ENCODE measurements at places on chromosomes 16 and 17. TPM values are rescaled to one million over a fixed set of nuclear protein-coding genes. Genes with fewer than 3 reads are reported as not detected.
A peak's percentile ranks its signal among the peaks of the same experiment; 100 is the strongest.

GRCh38 chr17:44636562-44636961 is 19.7 kb upstream of the MEIOC start:
- no peak for DNase-seq

DNA sequence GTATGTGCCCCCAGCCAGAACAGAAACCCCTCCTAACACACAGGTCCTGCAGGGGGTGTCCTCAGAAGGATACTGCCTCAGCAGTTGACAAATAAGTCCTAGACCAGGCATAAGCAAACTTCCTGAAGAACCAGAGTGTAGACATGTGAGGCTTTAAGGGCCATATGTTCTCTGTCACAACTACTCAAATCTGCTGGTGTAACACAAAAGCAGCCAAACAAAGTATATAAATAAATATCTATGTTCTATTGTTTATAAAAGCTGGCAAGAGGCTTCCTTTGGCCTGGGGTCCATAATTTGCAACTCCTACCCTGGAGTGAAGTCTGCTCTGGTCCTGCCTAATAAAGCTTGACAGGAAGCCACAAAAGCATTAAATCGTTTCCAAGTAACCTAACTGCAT is 9.9 kb downstream of the FAM83G start:
- DNase-seq = no peak

DNA sequence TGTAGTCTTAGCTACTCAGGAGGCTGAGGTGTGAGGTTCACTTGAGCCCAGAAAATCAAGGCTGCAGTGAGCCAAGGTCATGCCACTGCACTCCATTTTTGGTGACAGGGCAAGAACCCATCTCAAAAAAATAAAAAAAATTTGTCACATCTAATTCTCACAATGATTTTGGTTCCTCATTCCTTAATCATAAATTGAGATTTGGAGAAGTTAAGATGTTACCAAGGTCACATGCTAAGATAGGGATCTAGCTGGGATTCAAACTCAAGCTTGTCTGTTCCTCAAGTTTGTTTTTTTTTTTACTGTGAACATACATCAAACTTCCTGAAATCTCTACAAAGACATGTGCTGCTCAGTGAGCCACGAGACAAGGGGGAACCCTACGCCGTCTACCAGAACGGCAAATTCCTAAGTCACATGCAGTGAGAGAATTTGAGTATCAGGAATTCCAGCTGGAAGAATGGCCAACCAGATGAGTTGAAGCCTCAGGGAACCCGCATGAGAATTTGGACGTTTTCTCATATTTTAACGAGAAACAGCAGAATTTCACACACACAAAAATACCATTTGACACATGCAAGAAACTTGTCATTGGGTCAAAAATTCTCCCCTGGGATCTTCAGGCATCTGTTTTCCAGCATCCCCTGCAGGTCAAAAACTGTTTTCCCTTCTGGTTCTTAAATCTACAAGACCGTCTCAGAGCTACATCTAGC is 414.1 kb upstream of the GOT2 start:
- no peak for DNase-seq

DNA sequence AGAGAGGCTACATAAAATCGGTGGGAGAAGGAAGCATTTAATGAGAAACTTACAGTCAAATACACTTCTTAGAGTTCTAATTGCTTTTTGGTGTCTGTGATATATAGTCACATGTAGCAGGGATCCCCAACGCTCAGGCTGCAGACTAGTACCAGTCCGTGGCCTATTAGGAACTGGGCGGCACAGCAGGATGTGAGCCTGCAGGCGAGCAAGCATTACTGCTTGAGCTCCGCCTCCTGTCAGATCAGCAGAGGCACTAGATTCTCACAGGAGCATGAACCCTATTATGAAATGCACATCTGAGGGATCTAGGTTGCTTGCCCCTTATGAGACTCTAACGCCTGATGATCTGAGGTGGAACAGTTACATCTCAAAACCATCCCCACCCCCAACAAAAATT is 158.5 kb downstream of the TANC2 start:
- DNase-seq = no peak

DNA sequence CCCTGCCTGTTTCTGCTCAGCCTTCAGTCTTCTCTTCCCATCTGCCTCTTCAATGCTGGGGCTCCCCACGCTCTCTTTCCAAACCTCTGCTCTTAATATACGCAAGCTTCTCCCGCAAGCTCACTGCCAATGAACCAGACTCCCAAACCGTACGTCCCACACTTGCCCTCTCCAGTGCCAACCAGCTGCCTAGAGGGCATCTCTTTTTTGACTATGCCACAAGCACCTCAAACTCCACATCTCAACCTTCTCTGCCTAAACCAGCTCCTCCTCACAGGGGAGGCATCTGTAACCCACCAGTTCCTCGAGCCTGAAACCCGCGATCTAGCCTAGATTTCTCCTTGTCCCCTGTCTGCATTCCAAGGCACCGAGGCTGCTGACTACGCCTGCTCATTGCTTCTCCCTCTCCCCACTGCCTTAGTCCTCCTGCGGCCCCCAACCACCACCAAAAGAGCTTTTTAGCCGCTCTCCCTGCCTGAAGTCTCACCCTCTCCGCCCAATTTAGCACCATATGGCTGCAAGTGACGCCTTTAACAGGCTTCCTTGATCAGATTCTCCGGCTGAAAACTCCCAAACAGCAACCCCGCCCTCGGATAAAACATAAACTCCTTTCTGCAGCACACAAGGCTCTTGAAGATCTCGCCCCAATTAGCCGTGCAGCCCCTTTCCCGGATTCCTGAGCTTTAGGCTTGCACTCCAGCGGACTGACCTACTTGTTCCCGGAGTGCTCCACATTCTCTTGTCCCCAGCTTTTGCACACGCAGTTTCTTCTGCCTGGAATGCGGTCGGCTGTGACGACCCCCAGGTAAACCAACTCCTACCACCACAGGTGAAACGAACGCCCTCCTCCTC is 1.5 kb downstream of the GGA2 start:
- DNase-seq = no peak

DNA sequence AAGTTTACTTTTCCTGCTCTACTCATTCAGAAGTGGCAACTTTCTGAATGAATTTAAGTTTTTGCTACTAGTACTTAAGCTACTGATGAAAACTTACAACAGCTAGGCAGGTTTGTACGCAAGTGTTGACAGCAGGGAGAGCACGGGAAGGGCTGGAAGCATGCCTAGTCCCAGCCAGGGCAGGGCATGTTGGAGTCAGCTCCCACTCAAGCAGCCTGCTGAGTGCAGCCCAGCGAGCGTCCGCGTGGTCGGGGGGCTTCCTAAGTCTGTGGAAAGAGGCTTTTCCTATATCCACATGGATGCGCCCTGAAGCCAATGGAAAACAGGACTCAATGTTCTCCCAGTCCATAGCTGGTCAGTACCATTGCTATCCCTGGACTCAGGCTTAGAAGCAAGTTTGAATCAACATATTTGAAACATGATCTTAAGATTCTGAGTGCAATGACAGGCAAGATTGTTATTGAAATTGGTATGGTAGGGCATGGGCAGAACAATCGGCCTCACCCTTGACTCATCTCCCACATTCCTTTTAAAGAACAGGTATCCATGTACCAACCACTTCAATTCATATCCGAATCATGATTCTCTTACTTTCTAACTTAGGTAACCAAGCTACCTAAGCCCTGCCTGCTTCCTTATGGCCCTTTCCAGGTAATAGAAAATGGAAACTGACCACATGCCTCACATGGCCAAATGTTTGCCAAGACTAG is 22.5 kb downstream of the CYB5D2 start:
- no peak for DNase-seq

DNA sequence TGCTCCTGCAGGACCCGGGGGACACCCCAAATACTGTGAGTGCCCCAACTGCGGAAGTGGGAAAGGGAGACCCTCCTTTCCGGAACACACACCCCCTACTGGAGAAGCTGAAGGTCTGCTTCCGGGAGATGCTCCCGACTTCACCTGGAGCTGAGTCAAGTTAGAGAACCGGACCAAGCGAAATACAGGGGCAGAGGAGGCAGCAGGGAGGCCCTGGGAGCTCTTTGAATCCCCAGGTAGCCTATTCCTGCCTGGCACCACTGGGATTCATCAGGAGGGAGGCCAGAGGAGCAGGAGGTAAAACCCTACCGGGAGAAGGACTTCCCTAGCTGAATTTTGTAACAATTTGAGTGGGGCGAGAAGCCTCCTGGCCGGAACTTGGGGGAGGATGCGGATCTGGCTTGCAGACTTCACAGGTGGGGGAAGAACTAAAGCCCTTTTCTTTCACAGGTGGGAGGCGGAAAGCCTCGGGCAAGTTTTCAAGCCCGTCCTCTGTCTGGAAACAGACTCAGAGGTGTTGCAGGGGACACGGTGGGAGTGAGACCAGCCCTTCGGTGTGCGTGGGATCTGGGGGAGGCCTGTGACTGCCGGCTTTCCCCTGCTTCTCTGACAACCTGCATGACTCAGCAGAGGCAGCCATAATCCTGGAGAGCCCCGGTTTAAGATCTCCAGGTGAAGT is 22.4 kb upstream of the TEKT1 start:
- DNase-seq = no peak

DNA sequence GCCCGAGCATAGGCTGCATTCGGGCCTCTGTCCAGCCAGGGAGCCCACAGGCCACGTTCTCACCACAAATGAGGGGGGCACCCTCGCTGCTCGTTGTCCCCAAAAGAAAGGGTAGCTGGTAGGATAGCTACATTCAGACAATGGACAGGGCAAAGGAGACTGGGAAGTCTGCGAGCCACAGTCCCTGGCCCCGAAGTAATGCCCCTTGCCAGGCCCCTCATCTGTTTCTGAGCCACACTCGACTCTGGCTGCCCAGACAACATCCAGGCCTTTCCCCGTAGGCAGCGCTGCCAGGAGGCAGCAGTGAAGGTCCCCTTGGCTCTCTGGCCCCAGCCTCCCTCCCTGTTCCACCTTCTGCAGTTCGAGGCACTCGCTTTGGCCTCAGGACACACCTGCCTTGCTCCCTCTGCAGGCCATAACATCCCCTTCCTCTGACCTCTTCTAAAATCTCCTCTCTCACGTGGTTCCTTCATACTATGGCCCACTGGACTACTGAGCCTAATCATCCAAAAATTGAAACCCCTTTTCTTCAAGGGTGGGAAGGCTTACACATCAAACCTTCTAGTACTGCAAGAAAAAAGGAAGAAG is 12.2 kb downstream of the AIPL1 start:
- no peak for DNase-seq

The GPR179 gene
- total RNA-seq = not detected

The PYDC1 gene
- not detected for total RNA-seq

The PIK3R6 gene
- 2.1 TPM for total RNA-seq

The GSDMA gene
- total RNA-seq = 0.73 TPM

The ZNF19 gene
- 1.7 TPM for total RNA-seq

GRCh38 chr17:7834542-7834956 is 532 bp downstream of the KDM6B start:
- DNase-seq = peak; percentile 24

The CCDC144A gene
- total RNA-seq = 2.7 TPM

- DNase-seq = no peak
Measured at GRCh38 chr17:9645851-9646545, 681 bp downstream of the USP43 start.

The TEPSIN gene
- total RNA-seq = 37.7 TPM

The CD300E gene
- not detected for total RNA-seq

- no peak for DNase-seq
Measured at GRCh38 chr16:59907611-59908010, 1173.5 kb upstream of the GOT2 start.

GRCh38 chr16:23502466-23502865 is 7.8 kb downstream of the GGA2 start:
- no peak for DNase-seq

The GID4 gene
- total RNA-seq = 9.6 TPM

The ADGRG3 gene
- total RNA-seq = not detected

GRCh38 chr17:58786586-58787295 is 31.1 kb downstream of the PPM1E start:
- DNase-seq = no peak

The MAF gene
- 90.5 TPM for total RNA-seq

GRCh38 chr16:66477028-66477515 is 50.0 kb downstream of the BEAN1 start:
- no peak for DNase-seq

DNA sequence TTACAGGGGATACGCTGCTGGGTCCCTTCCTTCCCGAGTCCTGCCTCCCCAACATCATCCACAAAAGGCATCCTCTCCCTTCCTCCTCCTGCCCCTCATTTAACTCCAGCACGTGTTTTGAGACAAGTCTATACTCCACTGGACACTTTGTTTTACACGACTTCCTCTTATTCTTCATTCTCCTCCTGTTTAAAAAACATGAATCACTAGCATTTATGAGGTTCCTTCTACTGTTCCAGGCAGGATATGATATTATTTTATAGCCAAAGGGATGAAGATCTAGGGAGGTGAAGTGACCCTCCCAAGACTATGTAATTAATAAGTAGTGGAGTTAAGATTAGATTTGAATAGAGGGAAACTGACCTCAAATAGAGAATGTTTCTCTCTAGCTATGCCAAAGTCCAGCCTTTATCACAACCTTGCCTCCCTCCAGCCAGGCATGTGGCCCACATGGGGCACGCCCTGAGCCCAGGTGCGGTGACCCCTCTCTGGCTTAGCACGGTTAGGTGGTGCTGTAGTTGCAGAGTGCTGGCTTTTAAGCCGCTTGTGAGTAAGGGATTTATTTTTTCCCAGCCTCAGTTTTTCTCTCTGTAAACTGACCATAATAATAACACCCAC is 1.3 kb upstream of the HSD17B2 start:
- no peak for DNase-seq

DNA sequence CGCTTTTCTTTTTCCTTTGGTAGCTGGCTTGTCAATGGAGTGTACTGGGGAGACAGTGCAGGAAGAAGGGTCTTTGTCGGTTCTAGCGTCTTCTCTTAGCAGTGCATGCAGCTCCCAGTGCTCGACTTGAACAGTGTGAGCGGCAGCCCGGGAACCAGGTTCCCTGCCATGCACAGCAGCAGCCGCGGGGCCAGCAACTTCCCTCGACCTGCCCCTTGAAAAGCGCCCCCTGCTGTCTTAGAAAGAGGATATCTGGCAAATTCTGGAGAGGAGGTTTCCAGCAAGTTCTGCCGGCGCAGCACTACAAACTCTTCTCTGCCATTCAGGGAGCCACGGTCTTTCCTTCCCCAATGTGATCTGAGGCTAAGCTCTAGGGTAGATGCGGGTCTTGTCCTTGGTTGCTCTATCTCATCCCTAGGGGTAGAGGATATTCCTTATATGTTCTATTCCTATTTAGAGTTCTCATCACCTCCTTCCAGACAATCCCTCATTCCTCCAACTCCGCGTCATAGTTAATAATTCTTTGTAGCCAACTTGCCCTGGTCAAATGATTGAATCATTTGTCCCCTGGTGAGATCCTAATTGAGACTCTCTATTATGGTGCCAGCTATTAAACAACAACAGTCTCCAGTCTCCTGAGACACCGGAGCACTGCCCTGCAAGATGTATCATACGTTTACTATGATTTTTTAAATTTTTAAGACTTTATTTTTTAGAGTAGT is 451.3 kb downstream of the PMP22 start:
- no peak for DNase-seq

The ABCC6 gene
- total RNA-seq = not detected

The SYNGR3 gene
- total RNA-seq = 26.3 TPM

The SRL gene
- not detected for total RNA-seq

GRCh38 chr17:64573214-64573613 is 66.4 kb downstream of the CEP95 start:
- no peak for DNase-seq

DNA sequence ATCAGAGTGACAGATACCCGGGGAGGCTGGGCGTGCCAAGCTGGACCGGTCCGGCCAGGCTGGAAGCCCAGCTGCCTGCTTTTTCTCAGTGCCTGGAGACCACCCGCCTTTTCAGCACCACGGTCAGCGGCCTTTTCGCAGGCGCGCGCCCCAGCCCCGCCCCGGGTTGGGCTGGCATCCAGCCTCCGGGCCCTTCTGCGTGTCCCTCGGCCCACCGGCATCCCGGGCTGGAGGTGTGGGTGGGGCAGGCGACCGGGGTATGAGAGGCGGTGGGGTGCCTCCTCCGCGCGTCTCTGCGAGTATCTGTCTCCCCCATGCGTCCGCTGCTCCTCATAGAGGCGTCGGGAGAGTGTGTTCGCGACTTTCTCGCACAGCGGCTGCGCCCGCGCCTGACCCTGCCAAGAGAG is 102.5 kb downstream of the MRM1 start:
- peak; percentile 48 for DNase-seq

Data from activated T-helper 1 cell treated with anti-CD3 and anti-CD28 coated beads, Interleukin-12 subunit alpha, Interleukin-12 subunit beta, Interleukin-2, Interleukin-4 antibody, amounts not matched to agents 30 ng/mL and 10 ng/mL and 1 ng/mL, durations not matched to agents 14 hours and 24 hours and 36 hours (primary cell).